ENCODE measurements at places on chromosomes 6 and 20. TPM values are rescaled to one million over a fixed set of nuclear protein-coding genes. Genes with fewer than 3 reads are reported as not detected.

DEFB124 gene
- total RNA-seq = not detected

KCNQ5 gene
- 1.7 TPM for total RNA-seq

BPIFA3 gene
- total RNA-seq = not detected

ANKRD66 gene
- total RNA-seq = not detected

OR2W1 gene
- not detected for total RNA-seq

SNPH gene
- total RNA-seq = 10.4 TPM

PRRT1 gene
- 0.18 TPM for total RNA-seq

MOG gene
- not detected for total RNA-seq

MAP3K4 gene
- 38.1 TPM for total RNA-seq

TSHZ2 gene
- 0.43 TPM for total RNA-seq

HIVEP2 gene
- 10.1 TPM for total RNA-seq

C2 gene
- 5.4 TPM for total RNA-seq

CTCFL gene
- not detected for total RNA-seq

SEL1L2 gene
- total RNA-seq = not detected

TMC2 gene
- 0.18 TPM for total RNA-seq

COL9A1 gene
- not detected for total RNA-seq

SHLD1 gene
- 3.1 TPM for total RNA-seq

HSP90AB1 gene
- total RNA-seq = 262 TPM

RAB44 gene
- total RNA-seq = under 0.01 TPM

TBP gene
- total RNA-seq = 9.3 TPM

MDFI gene
- total RNA-seq = 0.55 TPM

SYTL3 gene
- total RNA-seq = 4.2 TPM

MTG2 gene
- total RNA-seq = 18.0 TPM

CFAP61 gene
- total RNA-seq = under 0.01 TPM

RIN2 gene
- total RNA-seq = 57.3 TPM

PXDC1 gene
- 40.7 TPM for total RNA-seq

HAO1 gene
- total RNA-seq = not detected

TFAP2C gene
- under 0.01 TPM for total RNA-seq

NRM gene
- 0.71 TPM for total RNA-seq

FNDC11 gene
- 0.46 TPM for total RNA-seq

LY6G6F gene
- not detected for total RNA-seq

SLCO4A1 gene
- 0.09 TPM for total RNA-seq

SYS1 gene
- total RNA-seq = 28.5 TPM

NOX3 gene
- total RNA-seq = not detected

POU5F1 gene
- total RNA-seq = 0.09 TPM

CYP39A1 gene
- total RNA-seq = 22.6 TPM

LTB gene
- total RNA-seq = not detected

SCUBE3 gene
- total RNA-seq = 1.8 TPM

OPRL1 gene
- 1.6 TPM for total RNA-seq

KIAA0408 gene
- total RNA-seq = 0.37 TPM

FOXP4 gene
- 2.0 TPM for total RNA-seq

CAGE1 gene
- 0.09 TPM for total RNA-seq

LGSN gene
- under 0.01 TPM for total RNA-seq

FOXF2 gene
- 3.8 TPM for total RNA-seq

LRRC73 gene
- 0.65 TPM for total RNA-seq

UBD gene
- total RNA-seq = not detected

NSFL1C gene
- 16.1 TPM for total RNA-seq

MYBL2 gene
- 0.71 TPM for total RNA-seq

SLC12A5 gene
- total RNA-seq = 0.28 TPM

RRAGD gene
- total RNA-seq = 0.14 TPM

MYLK4 gene
- total RNA-seq = 0.57 TPM
